ENCODE measurements at places on chromosomes 6 and 20.

GRCh38 chr6:9540126-9540525 lies 874.7 kb downstream of the TFAP2A start:
- DNase-seq: no peak

DNA sequence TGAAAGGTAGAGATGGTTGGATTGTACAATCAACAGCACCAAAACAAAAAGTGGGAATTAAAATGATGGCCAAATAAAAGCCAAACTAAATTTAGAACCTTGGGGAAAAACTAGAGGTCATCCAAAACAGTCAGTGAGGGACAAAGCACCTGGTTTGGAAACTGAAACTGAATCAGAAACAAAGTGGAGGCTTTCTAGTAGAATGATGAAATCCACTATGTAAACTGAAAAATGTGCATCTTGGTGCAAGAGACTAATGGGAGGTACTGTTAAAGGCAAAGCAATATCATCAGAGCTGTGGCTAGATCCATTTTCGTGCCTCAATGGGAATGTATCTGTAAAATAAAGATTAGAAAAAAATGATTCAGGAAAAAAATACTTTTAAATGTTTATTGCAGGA lies 380.0 kb upstream of the GJE1 start:
- DNase-seq: no peak

- DNase-seq: no peak
Measured at GRCh38 chr6:97293198-97293696, 10.2 kb upstream of the MMS22L start.

GRCh38 chr6:54578261-54578660 lies 268.3 kb upstream of the FAM83B start:
- DNase-seq: no peak

- no peak for DNase-seq
Measured at GRCh38 chr6:89797317-89797716, 22.3 kb downstream of the MDN1 start.

DNA sequence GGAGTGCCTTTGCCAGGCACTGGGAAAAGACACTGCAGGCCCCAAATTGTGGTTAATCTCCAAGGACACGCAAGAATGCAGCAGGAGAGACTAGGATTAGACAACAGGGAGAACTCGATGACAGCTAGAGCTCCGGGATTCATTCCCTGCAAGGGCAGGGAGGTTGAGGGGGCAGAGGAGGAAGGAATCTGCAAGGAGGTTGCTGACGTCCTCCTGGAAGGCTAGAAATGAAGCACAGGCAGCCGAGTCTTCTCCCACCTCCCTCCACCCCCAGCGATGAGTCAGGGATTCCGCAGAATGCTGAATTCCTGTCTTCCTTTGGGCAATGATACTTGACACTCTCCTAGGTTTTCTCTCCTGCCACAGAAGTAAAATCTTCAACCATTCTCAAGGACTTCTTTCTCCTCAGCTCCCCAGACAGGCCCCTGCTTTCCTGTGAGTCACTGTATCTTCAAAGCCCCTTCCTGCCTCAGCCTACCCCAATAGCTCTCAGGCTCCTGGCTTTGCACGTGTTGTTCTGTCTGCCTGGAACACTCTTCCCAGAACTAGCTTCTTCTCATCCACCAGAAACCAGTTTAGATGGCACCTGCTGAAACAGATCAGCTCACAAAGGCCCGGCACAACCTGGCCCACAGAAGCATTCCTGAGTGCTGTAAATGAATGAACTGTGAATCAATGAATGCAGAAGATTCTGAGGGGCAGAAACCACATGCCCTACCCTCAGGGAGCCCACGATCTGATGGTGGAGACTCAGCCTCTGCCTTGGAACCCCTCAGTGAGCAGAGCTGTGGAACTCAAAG lies 85.6 kb downstream of the MRPL14 start:
- DNase-seq: no peak

DNA sequence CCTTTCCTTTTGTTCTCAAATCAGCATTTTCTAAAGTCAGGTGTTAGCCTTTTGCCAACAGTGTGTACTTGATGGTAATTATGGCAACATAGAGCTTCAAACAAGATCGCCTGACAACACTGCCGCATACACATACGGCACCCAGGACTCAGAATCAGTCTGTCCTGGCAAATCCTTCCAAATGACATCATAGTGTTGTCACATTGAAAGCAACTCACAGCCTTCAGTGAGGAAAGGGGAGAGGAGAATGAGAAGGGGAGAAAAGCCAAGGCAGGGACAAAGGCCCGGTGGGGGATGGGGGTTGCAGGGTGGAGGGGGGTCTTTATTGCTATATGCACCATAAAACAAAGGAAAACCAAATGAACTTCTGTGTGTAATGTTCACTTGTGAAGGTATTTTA lies 65.7 kb upstream of the PTGIS start:
- DNase-seq: no peak

DNA sequence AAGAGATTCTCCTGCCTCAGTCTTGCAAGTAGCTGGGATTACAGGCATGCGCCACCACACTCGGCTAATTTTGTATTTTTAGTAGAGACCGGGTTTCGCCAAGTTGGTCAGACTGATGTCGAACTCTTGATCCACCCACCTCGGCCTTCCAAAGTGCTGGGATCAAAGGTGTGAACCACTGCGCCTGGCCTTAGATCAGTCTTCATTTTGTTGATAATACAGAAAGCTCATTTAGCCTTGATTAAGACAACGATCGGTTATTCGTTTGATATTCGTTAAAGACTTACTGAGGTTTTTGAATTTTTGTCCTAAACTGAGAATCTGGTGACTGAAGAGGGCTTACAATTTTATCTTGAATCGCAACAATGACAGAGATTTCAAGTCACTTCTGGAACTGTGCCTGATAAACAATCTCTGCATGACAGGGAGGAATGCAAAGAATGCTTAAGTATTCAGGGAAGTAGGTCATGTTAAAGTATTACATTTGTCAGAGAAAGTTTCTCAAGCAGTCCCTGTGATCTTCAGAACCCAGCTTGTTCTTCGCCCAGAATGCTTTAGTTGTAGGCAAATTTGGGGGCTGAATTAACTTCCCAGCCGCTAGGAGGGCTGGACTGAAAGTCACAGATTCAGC lies 14.8 kb downstream of the AKAP12 start:
- no peak for DNase-seq

DNA sequence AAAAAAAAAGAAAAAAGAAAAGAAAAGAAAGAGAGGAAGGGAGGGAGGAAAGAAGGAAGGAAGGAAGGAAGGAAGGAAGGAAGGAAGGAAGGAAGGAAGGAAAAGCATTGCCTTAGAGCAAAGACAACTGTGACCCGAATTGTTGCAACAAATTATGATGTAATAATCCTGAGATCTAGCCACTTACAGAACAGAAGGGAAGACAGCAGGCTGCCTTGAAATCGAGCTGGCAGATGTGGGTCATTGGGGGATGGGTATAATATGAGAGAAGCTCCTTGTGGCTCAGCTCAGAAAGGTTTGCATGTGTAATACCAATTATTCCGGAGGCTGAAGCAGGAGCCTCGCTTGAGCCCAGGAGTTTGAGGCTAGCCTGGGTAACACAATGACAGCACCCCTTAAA lies 208.1 kb upstream of the PROKR2 start:
- no peak for DNase-seq

GRCh38 chr6:128162423-128162822 lies 261.6 kb upstream of the THEMIS start:
- DNase-seq: no peak

DNA sequence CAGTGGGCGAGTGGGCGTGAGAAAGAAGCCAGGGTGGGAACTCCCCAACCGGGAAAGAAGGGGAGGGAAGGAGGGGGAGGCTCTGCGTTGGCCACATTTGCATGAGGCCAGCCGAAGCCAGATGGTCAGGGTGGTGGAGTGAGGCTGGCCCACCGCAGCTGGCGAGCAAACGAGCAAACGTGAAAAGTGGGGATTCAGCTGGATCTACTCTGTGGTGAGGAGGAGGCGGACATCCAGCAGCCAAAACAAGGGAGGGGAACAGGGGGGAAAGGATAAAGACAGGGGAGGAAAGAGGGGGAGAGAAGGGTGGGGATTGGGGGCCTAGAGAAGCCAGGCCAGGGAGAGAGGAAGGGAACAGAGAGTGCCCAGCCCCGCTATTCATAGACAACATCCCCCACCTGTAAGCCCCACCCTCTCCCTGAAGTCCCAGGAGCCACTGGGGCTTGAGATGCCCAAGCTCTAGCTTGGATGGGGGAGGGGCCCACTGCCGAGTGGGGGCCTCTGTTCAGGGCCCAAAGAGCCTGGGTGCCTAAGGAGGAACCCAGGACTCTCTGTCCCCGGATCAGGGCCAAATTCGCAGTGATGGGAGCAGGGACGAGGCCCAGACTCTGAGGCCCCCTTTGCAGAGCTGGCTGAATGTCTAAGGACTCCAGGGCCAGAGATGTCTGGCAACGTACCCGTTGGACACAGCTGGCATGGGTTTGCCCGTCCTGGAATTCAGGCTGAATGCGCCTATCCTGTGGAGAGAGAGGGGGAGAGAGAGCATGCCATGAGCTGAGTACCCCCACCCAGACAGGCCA lies 45.1 kb downstream of the CPNE5 start:
- DNase-seq: no peak

GRCh38 chr6:160919723-160920440 lies 71.7 kb upstream of the MAP3K4 start:
- DNase-seq: no peak

DNA sequence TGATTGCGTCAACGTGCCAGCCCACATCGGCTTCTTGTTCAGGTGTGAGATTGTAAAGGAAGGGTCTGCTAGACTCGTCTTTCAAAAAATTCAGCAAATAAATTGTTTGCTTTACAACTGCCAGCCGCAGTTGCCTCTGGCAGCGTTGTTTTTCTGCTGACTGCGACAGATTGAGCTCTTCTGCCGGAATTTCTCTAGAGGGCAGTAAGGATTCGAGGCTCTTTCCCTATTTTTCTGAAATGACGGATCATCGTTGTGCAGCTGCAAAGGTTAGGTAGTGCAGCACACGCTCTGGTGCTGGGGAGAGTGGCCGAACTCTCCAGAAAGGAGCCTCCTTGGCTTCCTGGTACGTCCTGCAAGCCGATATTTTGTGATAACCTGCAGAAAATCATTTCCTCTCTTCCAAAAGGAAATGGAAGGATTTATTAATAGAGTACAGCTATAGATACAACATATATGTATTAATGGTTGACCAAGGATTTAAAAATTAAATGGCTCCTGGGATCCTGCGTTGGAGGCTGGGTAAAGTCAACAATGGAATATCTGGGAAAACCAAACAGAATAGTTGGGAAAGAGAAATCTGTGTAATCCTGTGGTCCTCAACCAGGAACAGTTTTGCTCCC lies 121.9 kb upstream of the ZFP64 start:
- DNase-seq: no peak

DNA sequence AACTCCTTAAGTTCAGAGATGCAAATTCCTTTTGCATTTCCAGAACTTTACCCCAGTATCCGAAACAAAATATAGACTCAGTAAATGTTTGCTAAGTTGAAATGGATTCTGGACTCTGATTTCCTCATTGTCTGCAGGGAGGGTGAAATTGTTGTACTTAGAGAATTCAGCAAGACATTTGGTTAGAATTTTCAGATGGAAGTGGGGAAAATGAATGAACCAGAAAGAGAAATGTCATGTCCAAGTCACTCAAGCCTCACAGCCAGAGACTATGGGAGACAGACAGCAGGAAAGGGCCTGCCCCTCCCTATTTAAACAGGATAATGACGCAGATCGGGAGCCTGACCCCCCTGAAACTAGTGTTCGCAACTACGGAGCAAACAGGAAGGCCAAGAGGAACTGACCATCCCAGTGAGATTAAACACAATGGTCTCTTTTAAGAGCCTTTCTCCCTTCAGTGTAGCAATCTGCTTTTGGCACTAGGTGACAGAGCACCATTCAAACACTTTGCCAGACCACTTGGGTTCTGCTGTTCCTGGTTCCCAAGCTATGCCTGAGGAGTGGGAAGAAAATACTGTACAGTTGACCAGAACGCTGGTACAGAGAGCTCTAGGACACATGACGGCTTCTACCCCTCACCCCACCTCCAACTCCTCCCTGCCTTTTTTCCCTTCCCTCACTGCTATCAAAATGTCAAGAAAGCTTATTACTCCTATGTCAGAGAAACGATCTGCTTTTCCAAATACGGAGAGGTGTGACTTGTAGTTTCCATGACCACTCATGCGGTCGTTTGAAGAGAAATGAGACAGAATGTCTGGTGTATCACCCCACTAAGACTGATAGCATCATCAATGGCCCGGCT lies 13.7 kb downstream of the NEDD9 start:
- DNase-seq: no peak

DNA sequence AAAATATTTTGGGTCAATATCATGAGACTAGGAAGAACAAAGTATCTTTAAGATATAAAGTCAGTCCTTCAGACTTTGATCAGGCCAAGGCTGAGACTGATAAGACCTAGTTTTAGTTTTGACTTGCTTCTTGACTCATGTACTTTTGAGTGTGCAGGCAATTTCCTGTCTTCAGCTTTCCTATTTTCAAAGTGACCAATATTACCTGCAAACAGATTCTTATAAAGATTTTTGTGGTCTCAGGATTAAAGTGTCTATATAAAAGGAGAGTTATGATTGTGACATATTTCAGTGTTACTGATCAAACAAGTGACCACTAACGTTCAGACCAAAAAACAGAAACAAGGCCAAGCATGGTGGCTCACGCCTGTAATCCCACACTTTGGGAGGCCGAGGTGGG lies 36.0 kb upstream of the AKIRIN2 start:
- DNase-seq: no peak

GRCh38 chr6:75991941-75992340 lies 80.5 kb downstream of the IMPG1 start:
- DNase-seq: no peak

DNA sequence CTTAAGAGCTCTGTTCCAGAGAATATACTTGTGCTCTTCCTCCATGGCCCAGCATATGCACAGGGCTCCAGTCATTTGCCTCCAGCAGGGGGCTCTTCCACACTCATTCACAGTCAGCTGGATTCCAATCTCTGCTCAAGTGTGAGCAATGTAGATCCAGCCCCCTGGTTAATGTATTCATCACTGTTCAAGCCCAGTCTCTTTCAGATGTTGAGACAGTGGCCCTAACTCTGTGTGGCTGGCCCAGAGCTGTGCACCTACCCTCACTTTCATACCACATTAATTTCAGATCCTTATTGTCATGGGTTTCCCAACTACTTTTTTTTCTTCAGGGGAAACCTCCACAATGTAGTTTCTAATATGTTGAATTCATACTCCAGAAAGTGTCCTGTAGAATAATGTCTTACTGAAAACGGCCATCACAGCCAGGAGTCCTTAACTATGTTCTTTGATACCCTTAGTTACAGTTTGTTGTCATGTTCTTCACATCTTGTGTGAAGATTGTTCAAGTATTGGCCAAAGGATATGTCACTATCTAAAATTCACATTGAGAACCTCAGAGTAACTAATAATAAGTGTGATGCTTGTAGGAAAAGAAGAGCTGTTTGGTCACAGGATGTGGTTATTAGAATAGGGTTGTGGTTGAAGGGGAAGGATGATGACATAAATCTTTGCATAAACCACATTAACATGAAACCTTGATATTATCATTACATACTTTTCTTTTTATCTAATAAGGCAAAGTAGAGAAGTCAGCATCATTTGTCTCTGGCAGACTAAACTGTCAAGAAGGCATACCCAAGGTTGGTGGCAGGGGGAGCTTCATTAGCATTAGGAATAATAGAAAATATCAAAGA lies 14.4 kb upstream of the HLA-DQA1 start:
- peak; percentile 10 for DNase-seq

GRCh38 chr6:106283481-106283880 lies 42.1 kb downstream of the ATG5 start:
- DNase-seq: no peak

- no peak for DNase-seq
Measured at GRCh38 chr6:53251033-53251672, 97.6 kb downstream of the ELOVL5 start.
